CD4-positive, alpha-beta T cell treated with Interleukin-12 subunit alpha and Interleukin-12 subunit beta, for 1 hour (primary cell): ENCODE measurements at places on chromosomes 1 and 21.
A peak's percentile ranks its signal among the peaks of the same experiment; 100 is the strongest.

- peak; percentile 40 for DNase-seq
Observed at GRCh38 chr1:101178688-101179491, 57.9 kb upstream of the S1PR1 start.

GRCh38 chr1:111270771-111271463 lies 19.7 kb upstream of the CHIA start:
- DNase-seq = no peak

DNA sequence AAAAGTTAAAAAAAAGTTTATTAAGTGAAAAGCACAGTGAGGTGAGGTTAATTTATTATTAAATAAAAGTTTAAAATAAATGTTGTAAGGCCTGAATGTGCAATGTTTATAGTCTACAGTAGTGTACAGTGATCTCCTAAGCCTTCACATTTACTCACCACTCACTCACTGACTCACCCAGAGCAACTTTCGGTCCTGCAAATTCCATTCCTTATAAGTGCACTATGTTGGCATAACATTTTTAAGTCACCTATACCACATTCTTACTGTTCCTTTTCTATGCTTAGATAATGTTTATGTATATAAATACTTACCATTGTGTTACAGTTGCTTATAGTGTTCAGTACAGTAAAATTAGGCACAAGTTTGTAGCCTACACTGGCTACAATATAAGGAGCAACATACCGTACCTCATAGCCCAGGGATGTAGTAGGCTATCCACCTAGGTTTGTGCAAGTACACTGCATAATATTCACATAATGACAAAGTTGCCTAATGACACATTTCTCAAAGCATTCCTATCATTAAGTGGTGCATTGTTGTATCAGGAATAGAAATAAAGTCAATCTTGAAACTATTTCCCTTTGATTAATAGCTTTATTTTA lies 426.5 kb upstream of the BRINP3 start:
- DNase-seq = no peak

- no peak for DNase-seq
Observed at GRCh38 chr1:54596756-54597155, 26.6 kb downstream of the FAM151A start.

- no peak for DNase-seq
Observed at GRCh38 chr1:204560590-204561150, 44.5 kb downstream of the MDM4 start.

DNA sequence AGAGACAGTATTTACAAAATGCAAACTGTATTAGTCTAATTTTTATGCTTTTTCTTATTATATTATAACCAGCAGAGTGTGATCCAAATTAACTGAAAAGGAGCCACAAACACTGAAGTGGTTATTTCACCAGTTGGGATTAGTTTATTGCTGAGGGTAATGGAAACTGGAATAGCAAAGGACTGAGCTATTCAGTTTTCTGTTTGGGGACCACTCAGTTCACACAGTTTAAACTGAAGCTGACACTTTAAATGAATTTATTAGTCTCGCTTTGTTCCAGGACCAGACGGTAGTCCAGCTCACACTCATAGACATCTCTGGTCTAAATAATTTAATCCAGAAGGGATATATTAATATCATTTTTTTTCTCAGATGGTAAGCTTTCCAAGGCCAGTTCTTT lies 410.7 kb downstream of the LTN1 start:
- DNase-seq = no peak

- DNase-seq = no peak
Observed at GRCh38 chr21:29670228-29670627, 269.6 kb downstream of the GRIK1 start.

- no peak for DNase-seq
Observed at GRCh38 chr1:185835191-185835590, 101.0 kb downstream of the HMCN1 start.

DNA sequence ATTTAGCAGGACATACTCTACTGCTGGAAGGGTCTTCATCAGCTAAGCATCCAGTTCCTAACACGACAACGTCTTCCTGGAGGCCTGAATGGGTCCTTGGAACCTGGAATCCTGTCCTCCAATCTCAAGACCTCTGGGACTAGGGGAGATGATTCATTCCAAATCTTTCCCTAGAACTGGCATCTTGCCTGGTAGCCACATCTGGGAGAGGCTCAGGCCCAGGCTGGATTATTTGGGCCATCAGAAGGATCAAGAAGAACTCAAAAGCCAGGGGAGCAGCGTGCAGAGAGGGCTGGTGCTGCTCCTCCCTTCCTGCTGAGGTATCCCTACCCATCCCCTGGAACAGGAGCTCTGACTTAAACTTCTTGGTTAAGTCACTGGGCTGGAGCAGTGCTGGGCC lies 2.8 kb upstream of the PHLDA3 start:
- DNase-seq = no peak

- DNase-seq = peak; percentile 65
Observed at GRCh38 chr1:167489571-167490340, 28.6 kb downstream of the CD247 start.
